ENCODE measurements at places on chromosomes 2 and 18. TPM values are rescaled to one million over a fixed set of nuclear protein-coding genes. Genes with fewer than 3 reads are reported as not detected.

Gene GPR55
- 0.12 TPM for total RNA-seq

Gene GDF7
- 1.9 TPM for total RNA-seq

Gene ERLEC1
- total RNA-seq, result 54.2 TPM

Gene CNGA3
- total RNA-seq, result not detected

Gene FTCDNL1
- total RNA-seq, result 0.45 TPM

Measured in astrocyte (in vitro differentiated cells and primary cell).